CD8-positive, alpha-beta T cell (primary cell): ENCODE measurements at places on chromosomes 7 and 10.
A peak's percentile ranks its signal among the peaks of the same experiment; 100 is the strongest.

DNA sequence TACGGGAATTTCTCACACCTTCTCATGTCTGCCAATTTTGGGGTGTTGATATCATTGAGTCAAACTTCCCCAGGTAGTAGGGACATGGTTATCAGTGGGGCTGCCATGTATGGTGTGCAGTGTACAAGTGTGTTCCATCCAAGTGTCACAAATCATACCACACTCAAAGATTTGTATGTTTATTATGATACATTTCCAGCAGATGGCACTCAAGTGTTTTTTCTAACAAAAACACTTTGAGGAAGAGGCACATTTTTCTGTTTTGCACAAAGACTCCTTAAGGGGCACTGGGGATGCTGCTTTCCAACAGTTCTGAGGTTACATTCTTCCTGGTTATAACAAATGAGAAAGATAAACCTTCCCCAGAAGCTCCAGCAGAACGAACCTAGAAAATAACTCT, 414.5 kb downstream of the REEP3 start:
- no peak for DNase-seq

DNA sequence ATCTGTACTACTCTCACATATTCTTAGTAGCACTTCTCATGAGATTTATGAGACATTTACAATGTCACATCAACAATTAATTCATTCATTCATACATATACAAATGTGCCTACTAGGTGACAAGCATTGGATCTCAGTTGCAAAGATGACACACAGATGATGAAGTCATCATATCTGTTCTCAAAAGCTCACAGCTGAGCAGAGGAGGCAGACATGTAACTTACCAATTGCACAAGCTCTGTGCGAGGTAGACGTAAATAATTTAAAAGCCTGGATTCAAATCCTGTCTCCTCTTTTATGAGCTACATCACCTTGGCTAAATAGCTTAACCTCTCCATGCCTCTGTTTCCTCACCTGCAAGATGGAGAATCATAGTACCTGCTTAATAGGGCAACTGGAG, 109.4 kb upstream of the FAM133B start:
- DNase-seq, result no peak

GRCh38 chr10:103564776-103565520, 71.4 kb downstream of the NEURL1 start:
- DNase-seq, result peak; percentile 30

GRCh38 chr7:140774371-140774770, 77.9 kb downstream of the NDUFB2 start:
- no peak for DNase-seq

DNA sequence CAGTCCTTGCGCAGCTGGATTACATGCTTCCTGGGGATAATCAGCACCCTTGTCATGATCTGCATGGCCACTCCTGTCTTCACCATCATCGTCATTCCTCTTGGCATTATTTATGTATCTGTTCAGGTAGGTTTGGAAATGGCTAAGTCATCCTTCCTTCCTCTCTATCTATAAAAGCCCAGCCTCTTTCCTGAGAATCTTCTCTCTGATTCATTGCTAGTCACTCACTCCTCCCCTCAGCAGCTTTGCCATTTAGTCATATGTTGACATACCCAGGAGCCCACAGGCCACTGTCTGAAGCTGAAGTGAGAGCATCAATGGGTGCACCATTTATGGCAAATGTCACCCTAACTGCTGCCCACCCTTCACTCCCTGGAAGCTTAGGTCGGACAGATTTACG, 52.0 kb downstream of the ABCC2 start:
- no peak for DNase-seq

GRCh38 chr10:71525721-71526120, 129.0 kb downstream of the CDH23 start:
- DNase-seq, result no peak
